ENCODE measurements at places on chromosomes 7 and 10.
A peak's percentile ranks its signal among the peaks of the same experiment; 100 is the strongest.

DNA sequence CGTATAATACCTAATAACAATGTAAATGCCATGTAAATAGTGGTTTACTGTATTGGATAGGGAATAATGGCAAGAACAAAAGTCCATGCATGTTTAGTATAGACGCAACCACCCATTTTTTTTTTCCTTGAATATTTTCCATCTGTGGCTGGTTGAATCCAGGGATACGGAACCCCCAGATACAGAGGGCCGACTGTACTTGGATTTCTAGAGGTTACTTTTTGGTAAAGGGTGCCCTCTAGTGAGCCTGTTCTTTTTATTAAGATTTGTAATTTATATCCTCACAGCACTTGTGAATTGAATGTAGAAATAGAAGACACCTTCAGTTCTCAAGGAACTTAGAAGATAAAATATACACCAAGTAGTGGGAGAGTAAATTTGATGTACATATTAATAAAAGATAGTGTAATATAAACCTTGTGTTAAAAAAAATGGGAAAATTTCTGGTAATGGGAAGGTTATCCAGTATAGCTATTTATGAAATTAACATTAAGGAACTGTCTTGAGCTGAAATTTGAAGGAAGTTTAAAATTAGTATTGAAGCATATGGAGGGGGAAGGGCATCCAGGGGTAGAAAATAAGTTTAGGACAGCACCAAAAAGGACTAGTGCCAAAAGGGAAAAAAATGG is 32.0 kb downstream of the EXOC6 start:
- DNase-seq: no peak

DNA sequence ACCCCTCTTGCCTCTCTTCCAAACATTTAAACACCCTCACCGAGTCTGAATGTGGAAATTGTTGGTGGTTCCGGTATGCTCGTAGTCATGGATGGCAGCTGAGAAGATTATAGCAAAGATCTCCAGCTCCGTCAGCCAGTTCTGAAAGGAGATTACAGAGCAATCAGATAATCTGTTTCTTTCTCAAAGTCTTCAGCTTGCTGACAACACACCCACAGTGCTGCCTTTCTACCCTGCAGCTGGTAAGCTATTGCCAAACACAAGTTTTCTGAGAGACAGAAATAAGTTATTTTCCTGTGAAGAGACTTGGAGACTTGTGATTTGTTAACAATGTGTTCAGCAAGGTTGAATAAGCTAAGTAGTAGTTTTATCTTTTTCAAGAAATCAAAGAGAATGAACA is 163.6 kb downstream of the PPP1R17 start:
- DNase-seq: no peak

GRCh38 chr7:30026229-30027064 is at the start of gene FKBP14:
FKBP14 (minus strand) TSS chr7:30026702; CDS start chr7:30026508, 194 bp downstream.
- peak; percentile 99 for DNase-seq

DNA sequence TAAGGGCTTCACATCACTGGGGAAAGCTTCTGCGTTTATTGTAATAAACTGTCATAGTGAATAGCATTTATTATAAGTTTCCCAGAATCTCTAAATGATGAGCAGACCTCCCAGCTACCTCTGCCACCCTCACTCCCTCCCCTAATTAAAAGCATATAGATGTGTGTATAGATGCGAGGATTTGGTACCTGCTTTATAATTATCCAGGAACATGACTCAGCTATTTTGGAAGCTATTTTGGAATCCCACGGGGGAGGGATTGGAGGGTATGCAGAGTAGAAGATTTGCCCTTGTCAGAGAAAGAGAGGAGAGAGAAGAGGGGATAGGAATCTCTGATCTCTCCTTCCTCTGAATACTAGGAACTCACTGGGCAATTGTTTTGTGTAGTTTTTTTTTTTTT is 455.3 kb downstream of the ADRA2A start:
- DNase-seq: peak; percentile 55

Measured in esophagus muscularis mucosa (tissue), 4 donors.